ENCODE measurements at places on chromosomes 3 and 15. TPM values are rescaled to one million over a fixed set of nuclear protein-coding genes. Genes with fewer than 3 reads are reported as not detected.

DNA sequence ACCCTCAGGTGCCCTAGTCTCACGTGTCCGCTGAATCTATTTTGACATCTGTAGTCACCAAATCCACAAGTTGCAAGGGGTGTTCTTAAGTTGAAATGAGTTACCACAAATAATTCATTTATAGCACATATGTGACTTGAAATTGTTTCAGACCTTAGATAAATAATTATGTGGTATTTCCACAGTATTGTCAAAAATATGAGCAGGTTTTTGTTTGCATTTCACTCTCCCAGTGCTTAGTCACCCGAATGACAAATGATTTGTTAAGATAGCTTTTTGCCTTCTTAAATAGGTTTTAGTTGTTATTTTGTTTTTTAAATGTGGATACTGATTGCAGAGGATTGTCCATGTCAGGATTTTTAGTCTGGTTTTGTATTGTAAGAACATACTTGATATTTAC, 2.6 kb downstream of the MFSD1 start:
- no peak for DNase-seq

DNA sequence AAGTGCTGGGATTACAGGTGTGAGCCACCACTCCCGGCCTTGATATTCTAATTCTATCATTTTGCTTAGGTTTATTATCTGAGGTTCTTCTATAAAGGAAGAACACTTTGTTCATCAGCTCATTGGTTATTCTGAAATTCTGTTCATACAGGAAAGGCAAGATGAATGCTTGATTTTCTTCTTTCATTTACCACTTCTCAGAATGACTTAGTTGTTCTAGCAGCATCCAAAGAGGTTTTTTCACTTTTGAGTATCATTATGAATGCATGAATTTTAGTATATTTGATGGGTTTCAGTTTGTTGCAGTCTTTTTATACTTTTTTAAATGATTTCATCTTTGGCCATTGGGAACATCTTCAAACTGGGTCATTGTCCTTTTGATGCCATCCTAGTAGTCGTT, 51.8 kb downstream of the RNF111 start:
- DNase-seq = no peak

- DNase-seq = no peak
These were observed 98.9 kb downstream of the LRRK1 start for GRCh38 chr15:101018016-101018415.

- DNase-seq = no peak
These were observed 26.6 kb downstream of the CLDN18 start for GRCh38 chr3:138036572-138036971.

DNA sequence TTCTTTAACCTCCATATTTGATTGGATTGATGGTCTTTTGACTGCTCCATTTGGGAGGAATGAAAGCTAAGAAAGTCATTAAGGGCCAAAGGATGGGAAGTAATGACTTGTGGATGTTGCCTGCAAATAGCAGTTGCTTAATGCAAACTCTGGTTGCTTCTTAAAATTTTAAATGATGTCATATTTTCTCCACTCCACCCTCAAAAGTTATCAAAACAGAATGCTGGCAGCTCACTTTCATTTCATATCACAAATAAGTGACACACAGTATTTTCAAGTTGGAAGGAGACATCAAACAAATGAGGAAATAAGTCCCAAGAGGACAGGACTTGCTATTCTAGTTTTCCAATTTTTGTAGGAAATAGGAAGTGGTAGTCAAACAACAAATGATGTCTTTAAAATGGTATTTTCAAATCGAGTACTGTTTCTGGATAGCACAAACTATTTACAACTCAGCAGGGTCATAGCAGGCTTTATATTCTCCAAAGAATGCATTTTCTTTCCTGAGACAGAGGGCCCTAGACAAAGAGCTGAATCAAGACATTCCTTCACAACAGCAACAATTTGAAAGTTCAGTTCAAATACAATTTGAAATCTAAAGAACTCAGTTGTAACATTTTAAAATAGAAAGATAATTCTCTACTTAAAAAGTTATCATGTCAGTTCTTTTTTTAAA, 165.1 kb upstream of the UBE2E1 start:
- DNase-seq = no peak

DNA sequence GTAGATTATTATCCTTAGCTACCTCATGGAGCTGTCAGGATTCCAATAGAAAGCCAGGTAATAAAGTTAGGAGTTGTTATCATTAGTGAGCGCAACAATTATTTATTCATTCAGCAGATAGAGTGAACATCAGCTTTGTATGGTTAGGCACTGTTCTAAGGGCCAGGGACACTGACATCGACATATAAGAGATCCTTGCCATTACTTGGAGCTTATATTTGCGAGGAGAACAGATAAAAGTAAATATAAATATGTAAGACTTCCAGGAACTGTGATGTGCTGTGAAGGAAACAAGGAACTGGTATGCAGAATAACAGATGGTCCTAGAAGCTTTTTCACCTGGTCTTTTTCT, 473 bp downstream of the LSM3 start:
- no peak for DNase-seq

DNA sequence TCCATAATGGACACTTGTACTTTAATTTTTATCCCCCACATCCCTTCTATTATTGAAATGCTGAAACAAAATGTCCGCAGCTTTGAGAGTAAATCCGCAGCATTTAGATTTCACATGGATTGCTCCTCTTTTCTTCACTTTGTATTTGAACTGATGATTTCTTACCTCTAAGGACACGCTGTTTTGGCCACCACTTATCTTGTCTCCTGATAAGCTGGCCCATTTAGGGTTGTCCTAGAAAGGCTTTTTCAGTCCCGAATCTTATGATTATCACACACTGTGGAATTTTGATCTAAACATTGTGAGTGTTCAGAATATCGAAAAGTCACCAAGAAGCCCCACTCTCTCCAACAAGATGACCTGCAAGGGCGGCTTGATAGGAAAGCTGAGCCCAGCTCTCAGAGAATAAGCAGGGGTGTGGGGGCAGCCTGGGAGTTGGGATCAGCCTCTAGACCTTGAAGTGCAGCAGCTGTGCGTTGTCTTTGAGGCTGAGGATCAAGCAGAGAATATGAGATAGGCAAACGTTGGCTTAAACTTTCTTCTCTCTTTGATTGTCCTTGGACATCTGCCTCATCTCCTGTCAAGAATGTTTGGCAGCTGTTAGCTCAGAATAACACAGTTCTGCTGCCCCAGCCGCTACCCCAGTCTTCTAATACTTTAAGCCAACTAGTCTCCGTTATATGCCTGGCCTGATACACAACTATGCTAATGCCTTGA, 399.7 kb upstream of the NR2F2 start:
- DNase-seq = no peak

DNA sequence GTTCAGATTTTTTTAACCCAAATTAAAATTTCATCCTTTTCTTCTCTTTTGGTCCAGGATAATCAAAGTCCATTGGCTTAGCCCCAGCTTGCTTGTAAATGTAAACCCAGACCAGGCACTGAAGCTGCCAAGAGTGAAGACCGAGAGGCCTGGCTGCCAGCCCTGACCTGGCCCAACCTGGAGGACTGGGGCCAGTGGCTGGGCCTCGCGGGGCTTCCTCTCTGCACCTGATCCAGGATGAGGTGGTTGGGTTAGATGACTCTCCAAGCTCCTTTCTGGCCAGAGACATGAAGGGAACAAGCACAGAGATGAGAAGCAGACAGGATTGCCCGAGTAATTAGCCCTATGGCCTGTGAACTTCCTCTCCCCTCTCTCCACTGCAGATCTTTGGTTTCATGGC, 50.6 kb downstream of the CMTM6 start:
- DNase-seq = no peak

DNA sequence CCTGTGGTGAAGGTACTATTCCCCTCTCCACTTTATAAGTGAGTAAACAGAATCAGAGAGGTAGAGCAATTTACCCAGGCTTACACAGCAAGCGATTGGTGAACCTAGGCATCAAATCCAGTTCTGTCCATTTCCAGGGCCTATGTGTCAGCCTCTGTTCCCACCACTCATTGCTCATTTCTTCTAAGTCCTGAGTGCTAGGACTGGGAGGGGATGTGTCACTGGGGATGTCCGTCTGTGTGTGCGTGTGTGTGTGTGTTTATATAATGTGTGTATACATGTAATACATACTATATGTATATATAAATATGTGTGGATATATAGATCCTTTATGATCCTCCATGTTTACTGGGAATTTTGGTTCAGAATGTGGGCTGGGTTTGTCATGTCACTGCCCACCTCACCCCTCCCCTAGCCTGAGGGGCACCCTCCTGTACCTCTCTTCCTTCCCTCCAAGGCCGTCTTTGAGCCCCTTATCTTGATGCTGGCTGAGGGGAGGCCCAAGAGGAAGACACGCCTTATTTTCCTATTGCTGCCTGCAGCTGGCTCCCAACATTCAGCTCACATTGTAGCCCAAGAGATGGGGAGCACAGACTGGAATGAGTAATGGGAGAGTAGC, 2.1 kb downstream of the TMEM43 start:
- no peak for DNase-seq

GRCh38 chr3:66297260-66297873, 76.6 kb downstream of the SLC25A26 start:
- no peak for DNase-seq

DNA sequence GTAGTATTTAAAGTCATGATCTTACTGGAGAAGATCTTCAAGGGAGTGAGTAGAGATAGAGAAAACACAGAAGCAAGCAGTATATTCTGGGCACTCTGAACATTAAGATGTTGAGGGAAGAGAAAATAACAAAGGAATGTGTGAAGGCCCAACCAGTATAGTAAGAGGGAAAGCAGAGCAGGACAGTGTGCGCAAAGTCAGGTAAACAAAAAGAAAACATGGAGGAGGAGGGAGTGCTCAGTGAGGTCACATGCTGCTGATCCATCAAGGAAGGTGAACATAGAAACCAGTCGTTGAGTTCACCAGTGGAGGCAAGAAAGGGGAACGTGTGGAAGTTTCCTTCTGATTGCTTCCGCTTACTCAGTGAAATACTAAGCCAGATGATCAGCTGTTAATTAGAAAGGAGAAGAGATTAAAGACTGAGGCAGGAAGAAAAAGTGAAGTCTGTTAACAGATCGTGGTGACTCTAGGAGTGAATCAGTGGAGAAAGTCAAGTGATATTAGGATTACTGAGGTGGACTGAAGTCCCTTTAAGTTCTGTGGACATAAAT, 47.2 kb downstream of the OPA1 start:
- DNase-seq = no peak

DNA sequence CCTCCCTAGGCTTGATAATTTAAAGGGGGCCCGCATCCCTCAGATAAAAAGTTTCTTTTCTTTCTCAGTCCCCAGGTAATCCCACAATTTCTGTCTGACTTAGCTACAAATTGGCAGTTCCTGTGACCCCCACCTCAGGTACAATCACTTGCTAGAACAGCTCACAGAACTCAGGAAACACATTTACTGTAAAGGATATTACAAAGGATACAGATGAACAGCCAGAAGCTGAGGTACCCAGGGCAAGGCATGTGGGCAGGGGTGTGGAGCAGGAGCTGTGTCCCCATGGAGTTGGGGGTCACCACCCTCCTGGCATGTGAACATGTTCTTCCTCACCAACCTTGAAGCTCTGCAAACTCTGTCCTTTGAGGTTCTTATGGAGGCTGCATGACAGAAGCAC, 73.8 kb downstream of the CMTM8 start:
- DNase-seq = no peak

Gene RAD51
- 1.5 TPM for total RNA-seq

Gene CCR9
- total RNA-seq = 7.4 TPM
